ENCODE measurements at places on chromosomes 1 and 21.

GRCh38 chr1:96756789-96757188 lies 35.2 kb downstream of the PTBP2 start:
- DNase-seq: no peak

DNA sequence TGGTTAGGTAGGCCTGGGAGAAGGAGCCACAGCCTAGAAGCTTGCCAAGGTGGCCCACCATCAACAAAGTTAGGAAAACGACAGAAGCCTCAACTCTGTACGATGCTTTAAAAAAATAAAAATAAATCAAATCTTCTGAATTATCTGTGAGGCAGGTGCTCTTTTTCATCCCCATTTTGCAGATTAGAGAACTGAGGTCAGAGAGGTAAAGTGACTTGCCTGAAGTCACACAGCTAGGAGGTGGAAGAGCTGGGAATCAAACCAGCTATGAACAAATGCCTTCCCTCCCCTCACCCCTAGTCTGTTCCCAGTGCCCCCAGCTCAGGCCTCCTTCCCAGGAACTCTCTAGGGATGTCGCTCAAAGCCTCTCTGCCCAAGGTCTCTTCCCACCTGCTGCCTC lies 30.4 kb downstream of the EPHA2 start:
- no peak for DNase-seq

- DNase-seq: no peak
These were observed 10.5 kb upstream of the SLAMF1 start for GRCh38 chr1:160657250-160657781.

GRCh38 chr1:26772687-26773086 lies 15.1 kb upstream of the PIGV start:
- DNase-seq: no peak

- DNase-seq: no peak
These were observed 100.4 kb downstream of the MAP3K21 start for GRCh38 chr1:233427907-233428306.

- no peak for DNase-seq
These were observed 22.9 kb downstream of the PROX1 start for GRCh38 chr1:214010717-214011116.

GRCh38 chr1:99704356-99704816 lies 58.5 kb downstream of the PALMD start:
- DNase-seq: no peak

GRCh38 chr1:89598450-89599331 lies 34.2 kb upstream of the LRRC8C start:
- DNase-seq: peak; percentile 32

DNA sequence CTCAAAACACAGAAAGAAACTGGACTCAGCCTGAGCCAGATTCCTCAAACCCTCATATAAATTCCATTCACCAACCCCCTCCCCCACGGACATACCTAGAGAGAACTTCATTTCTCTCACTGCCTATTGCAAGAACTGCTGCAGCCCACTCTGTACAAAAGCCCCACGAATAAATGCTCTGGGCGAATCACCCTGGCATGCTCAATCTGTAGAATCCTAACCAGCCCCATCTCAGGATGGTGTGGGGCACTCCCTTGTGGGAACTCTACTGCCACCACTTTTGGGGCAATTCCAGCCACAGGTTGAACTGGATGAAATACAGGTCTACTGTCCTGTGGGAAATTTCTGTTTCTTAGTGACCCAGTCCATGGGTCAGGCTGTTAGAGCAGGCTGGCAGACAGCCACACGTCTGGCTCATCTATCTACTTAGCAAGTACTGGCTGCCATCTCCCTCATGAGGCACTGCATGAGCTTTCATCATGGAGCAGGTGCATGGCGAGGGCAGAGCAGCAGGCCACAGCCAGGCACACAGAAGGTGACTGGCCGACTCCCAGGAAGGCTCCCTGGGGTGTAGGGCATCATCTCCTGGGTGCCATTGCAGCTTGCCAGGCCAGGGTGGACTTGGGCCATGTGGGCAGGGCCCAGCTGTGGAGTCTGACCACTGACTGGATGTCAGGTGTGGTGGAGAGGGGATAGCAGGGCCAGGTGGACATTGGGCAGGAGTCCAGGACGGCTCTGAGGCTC lies 1.6 kb upstream of the C1orf35 start:
- DNase-seq: no peak

DNA sequence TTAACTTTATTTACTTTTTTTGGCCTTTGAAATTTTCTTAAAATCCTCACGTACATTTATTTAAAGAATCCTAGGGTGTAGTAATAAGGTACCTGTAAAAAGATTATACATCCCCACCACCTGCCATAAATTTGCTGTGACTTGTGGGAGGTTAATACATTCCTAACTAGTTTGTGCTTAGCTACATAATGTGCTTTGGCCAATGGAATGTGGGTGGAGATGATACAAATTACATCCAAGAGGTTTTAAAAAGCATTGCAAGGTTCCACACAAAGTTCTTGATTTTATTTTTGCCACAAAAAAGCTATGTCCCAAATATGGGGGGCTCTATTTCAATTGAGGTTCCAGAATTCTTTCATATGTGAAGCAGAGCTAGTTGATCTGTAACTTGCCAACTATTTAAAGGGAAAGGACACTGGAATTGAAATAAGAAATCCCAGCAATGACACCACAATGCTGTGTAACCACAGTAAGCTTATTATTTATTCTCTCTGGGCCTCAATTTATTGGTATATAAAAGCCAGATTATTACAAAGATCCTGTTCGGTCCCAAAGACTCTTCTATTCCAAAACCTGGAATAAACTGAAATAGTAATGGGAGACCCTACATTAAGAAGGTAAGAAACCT lies 15.7 kb downstream of the ASPM start:
- no peak for DNase-seq

DNA sequence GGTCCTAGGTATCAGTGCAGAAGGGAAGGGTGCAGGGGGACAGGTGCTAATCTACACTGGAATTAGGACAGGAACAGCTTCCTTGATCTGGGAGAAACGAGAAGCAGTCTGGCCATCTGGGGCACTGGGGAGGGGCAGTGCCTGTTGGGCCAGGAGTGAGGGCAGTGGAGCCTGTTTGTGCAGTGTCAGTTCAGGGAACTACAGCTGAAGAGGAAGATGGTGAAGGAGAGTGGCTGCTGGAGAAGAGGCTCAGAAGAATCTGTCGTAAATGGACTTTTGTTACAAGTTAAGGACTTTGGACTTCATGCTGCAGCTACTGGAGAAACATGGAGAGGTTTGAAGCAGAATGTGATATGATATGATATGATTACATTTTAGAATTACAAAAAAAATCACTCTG lies 3.2 kb upstream of the TNFSF4 start:
- DNase-seq: no peak

GRCh38 chr1:90187323-90187585 lies 192.3 kb downstream of the ZNF326 start:
- no peak for DNase-seq

DNA sequence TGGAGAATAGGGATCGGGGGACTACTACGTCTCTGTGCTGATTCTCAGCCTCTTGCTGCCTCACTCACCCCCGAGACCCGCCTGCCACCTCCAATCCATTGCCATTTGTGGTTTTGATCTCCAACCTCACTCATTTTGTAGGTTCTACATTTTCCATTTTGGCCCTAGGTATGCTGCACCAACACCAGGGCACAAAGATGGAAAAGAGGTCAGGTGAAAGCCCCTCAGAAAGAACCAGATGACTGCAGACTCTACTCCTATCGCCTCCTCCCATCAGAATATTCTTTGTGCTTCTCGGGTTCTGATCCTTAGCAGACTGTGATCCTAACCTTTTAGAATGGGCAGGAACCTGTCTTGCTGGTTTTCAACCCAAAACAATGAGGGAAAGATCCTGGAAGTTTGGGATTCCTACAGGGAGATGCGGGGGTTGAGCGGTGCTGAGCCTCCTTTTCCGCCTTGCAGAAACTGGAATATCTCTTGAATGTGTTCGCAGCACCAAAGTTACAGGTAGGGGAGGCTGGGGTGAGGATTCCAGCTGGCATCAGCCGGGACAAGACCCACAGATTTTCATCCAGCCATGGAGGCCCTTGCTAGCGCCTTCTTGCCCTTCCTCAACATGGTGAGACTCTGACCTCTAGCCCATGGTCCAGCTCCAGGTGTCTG lies 53.1 kb downstream of the RHBG start:
- DNase-seq: no peak

- no peak for DNase-seq
These were observed 126.0 kb downstream of the NR5A2 start for GRCh38 chr1:200153277-200154055.

DNA sequence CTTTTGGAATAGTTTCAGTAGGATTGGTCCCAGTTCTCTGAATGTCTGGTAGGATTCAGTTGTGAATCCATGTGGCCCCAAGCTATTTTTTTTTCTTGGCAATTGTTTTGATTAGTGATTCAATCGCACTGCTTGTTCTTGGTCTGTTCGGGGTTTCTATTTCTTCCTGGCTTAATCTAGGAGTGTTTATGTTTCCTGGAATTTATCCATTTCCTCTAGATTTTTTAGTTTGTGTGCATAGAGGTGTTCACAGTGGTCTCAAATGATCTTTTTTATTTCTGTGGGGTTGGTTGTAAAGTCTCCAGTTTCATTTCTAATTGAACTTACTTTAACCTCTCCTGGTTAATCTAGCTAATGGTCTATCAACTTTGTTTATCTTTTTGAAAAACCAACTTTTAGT lies 117.6 kb downstream of the NME7 start:
- DNase-seq: peak; percentile 9

GRCh38 chr1:206970446-206970845 lies at the start of gene FCAMR:
Gene FCAMR, minus strand, starts transcription at chr1:206970460. Its CDS starts 335 bp downstream, at chr1:206970125.
- no peak for DNase-seq

DNA sequence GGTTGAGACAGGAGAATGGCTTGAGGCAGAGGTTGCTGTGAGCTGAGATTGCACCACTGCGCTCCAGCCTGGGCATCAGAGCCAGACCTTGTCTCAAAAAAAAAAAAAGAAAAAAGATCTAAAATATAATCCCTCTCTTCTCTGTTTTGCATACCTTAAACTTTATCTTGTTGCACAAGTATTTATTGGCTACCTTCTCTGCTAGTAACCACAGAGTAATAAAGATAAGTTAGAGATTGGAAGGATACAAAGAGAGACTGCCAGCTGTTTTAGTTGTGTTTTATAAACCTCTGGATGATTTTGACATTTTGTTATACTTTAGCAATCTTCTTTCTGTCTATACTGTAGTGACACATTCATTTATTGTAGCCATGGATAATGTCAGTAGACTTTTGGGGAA lies 27.7 kb downstream of the AGO3 start:
- DNase-seq: no peak

DNA sequence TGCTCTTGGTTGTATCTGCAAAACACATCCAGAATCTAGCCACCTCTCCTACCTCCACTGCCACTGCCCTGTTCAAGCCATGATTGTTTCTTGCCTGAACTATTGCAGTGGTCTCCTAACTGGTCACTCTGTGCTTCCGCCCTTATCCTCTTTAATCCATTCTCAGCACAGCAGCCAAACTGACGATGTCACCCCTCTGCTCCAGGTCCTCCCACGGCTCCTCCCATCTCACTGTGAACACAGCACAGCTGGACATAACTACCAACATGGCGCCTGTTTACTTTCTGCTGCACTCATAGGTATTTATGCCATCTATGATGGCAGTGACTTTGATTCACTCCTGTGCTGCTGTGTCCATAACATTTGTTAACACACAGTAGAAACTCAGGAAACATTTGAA lies 406.7 kb downstream of the DISC1 start:
- peak; percentile 26 for DNase-seq

DNA sequence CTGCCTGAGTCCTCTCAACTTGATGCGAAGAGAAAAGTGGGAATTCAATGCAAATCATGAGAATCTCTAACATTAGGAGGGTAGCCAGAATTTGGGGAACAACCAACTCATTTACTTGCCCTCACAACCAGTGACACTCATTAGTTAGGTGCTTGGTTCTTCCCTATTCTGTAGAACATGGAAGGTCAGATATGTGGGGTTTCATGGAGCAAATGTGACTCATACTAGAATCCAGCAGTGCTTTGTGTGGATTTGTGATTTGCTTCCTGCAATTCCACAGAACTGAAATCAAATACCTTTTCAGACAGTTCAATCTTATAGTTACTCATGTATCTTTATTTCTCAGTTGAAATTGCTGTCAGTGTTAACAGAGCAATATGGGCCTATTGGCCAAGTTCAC lies 6.9 kb upstream of the ETV3 start:
- no peak for DNase-seq

DNA sequence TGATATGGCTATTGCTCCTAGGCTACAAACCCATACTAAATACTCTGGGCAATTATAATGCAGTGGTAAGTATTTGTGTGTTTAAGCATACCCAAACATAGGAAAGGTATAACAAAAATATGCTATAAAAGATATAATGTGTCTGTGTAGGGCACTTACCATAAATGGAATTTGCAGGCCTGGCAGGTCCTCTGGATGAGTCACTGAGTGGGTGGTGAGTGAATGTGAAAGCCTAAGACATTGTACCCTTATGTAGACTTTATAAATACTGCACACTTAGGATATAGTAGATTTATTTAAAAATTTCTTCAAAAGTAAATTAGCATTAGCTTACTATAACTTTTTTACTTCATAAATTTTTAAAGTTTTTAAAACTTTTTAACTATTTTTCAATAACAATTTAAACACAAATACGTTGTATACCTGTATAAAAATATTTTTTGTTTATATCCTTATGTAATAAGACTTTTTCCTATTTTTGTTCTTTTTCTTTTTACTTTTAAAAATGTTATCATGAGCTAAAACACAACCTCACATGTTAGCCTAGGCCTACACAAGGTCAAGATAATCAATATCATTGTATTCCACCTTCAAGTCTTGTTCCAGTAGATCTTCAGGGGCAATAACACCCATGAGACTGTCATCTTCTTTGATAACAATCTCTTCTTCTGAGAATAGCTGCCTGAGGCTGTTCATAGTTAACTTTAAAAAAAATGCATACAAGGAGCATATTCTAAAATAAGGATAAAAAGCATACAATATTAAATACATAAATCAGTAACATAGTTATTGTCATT lies 306.3 kb upstream of the RGS18 start:
- no peak for DNase-seq

GRCh38 chr1:161091093-161091492 lies 1.7 kb upstream of the NECTIN4 start:
- DNase-seq: no peak

- DNase-seq: no peak
These were observed 6.1 kb downstream of the FLVCR1 start for GRCh38 chr1:212864201-212864600.

GRCh38 chr1:58932859-58933598 lies 149.2 kb upstream of the JUN start:
- DNase-seq: peak; percentile 53

- no peak for DNase-seq
These were observed 20.7 kb upstream of the RCC2 start for GRCh38 chr1:17460219-17460618.

- no peak for DNase-seq
These were observed 137.2 kb downstream of the ADGRL2 start for GRCh38 chr1:81937791-81938450.

DNA sequence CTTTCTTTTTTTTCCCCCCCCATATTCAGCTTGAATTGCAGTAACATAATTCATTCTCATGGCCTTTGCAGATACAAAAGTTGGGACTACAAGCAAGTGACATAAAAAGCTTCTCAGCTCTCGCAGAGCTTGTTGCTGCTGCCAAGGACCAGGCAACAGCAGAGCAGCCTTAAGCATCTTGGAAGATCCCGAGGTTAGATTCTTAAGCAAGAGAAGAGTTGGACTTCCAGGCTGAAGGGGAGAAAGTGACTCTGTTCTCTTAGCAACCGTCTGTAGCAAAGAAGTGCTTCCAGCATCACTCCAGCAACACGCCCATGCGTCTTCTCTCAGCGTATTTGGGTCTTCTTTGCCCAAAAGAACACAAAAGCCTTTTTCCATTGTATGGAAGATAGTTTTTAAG lies 20.7 kb downstream of the AGT start:
- no peak for DNase-seq
